K562 (cell line): ENCODE measurements at places on chromosomes 1 and 21. TPM values are rescaled to one million over a fixed set of nuclear protein-coding genes. Genes with fewer than 3 reads are reported as not detected.

DNA sequence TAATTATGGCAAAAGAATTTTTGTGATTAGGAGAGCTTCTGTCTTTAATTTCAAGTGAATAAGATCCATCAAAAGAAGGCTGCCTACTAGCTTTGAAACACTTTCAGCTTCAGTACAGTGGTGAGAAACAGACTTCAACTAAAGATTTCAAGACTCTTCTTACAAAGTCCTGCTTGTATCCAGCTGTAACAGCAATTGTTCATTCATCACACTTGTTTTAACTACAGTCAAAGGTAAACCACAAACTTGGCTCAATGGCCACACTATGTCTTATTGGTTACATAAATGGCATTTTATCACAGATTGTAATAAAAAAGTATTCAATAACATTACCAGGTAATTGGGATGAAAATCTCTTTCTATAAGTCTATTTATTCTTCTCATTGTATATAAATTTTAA is 59.2 kb downstream of the WARS2 start:
- DNase-seq = no peak
- H3K4me3 ChIP-seq = no peak overlapping the region
- H3K4me1 ChIP-seq = no peaks in the 10 kb centered on the region
- H3K27me3 ChIP-seq = no peaks in the 10 kb centered on the region
- no peaks in the 10 kb centered on the region for H3K36me3 ChIP-seq

DNA sequence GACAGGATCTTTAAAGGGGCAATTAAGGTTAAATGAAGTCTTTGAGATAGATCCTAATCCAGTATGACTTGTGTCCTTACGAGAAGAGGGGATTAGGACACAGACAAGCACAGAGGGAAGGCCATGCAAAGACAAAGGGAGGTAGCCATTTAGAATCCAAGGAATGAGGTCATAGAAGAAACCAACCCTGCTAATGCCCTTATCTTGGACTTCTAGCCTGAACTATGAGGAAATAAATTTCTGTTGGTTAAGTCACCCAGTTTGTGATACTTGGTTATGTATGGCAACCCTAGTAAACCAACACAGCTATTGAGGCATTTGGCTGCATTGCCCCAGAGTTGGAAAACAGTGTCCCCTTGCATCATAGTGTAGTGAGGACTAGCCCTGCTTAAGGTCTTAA is 121.3 kb downstream of the MAST2 start:
- H3K27ac ChIP-seq = no peak overlapping the region
- no peaks in the 10 kb centered on the region for H3K27me3 ChIP-seq
- no peaks in the 10 kb centered on the region; the same call in 2 of the 3 replicates for H3K36me3 ChIP-seq
- H3K4me1 ChIP-seq = peaks cover 16% of the 10 kb centered on the region
- H3K4me3 ChIP-seq = no peak overlapping the region

GRCh38 chr1:214379236-214379970 is 98.4 kb downstream of the SMYD2 start:
- peaks cover 36% of the 10 kb centered on the region for H3K27me3 ChIP-seq
- H3K36me3 ChIP-seq = no peaks in the 10 kb centered on the region
- no peak overlapping the region for H3K27ac ChIP-seq

DNA sequence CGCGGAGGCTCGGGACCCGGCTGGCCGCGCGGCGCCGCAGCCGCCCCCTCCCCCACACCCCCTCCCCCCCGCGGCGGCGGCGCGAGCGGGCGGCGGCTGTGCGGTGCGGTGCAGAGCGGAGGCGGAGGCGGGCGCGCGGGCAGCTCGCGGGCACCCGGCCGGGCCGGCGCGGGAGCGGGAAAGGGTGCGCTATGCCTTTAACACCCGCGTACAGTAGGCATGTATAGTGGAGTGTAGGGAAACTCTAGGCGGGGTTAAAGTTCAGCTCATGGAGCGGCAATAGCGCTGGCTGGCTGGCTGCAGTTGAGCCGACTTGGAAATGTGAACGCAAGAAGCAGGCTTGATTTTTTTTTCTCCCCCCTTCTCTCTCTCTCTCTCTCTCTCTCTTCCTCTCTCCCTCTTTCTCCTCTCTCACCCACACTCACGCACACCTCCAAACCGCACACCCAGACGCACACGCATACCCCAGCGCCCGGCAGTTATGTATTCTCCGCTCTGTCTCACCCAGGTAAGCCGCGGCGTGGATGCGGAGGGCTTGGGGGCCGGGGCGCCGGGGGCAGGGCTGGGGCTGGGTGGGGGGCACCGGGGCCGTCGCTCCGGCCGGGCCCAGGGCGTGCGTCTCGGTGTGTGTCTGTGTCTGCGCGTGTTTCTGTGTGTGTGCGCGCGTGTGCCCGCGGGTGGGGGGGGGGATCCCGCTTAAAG is at the start of gene NFIA:
Gene NFIA, plus strand, starts transcription at position 251 of the 702 bp plus-strand sequence.
- H3K27me3 ChIP-seq = no peaks in the 10 kb centered on the region
- peak within 1 kb of the TSS; percentile 63 for H3K4me3 ChIP-seq
- no peaks in the 10 kb centered on the region for H3K36me3 ChIP-seq
- peak within 1 kb of the TSS; percentile 84 for H3K27ac ChIP-seq

DNA sequence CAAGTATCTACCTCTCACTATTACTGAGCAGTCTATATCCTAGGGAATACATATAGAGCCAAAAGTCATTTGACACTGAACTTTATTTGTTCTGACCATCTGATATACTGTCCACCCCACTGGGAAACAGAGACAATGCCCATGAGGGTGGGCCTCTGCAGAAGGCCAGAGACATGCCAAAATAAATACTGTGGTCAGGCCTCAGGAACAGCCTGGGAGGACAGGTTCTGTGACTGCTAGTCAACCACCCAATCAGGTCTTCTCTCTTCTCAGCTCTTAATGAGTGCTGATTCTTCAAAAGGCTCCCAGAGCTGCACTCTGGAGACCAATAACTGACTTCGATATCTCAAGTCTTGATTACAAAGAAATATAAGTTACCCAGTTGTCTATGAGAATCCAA is 5.5 kb upstream of the ANKRD35 start:
- H3K4me1 ChIP-seq = peaks cover 28% of the 10 kb centered on the region
- no peak overlapping the region for H3K27ac ChIP-seq
- no peak for DNase-seq
- H3K36me3 ChIP-seq = no peaks in the 10 kb centered on the region
- no peak overlapping the region for H3K4me3 ChIP-seq

DNA sequence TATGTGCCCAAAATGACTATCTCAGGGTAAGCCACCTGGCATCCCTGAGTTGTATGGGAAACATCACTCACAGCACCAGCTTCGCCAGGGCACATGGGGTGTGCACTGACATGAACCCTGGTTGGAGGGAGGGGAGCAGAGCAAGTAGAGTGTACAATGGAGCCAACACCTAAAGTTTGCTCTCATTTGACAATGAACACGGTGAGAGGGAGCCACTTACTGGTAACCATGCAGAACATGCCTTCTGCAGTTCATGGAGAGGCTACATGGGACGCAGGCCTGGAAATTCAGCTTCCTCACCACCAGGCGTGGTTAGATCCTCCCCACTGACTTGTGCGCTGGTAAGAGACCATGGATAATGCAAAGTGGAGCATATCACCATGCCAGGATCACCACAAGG is 10.0 kb upstream of the CPLANE2 start:
- peaks cover 49% of the 10 kb centered on the region for H3K4me1 ChIP-seq
- peak overlapping the region; percentile 83; the same call in 1 of the 3 replicates for H3K27ac ChIP-seq
- no peak overlapping the region for H3K4me3 ChIP-seq
- H3K36me3 ChIP-seq = peaks cover 46% of the 10 kb centered on the region

- H3K27me3 ChIP-seq = no peaks in the 10 kb centered on the region
- peaks cover under 1% of the 10 kb centered on the region; the same call in 1 of the 2 replicates for H3K4me1 ChIP-seq
- no peaks in the 10 kb centered on the region for H3K36me3 ChIP-seq
- no peak overlapping the region for H3K4me3 ChIP-seq
- DNase-seq = no peak
Observed at GRCh38 chr1:109846162-109846561, 64.5 kb upstream of the CSF1 start.

- no peak overlapping the region for H3K27ac ChIP-seq
- H3K4me1 ChIP-seq = no peaks in the 10 kb centered on the region; the same call in 2 of the 3 replicates
- H3K27me3 ChIP-seq = peaks cover 32% of the 10 kb centered on the region
Observed at GRCh38 chr1:223363057-223363855, 720 bp downstream of the SUSD4 start.

- no peak overlapping the region for H3K4me3 ChIP-seq
- no peak overlapping the region for H3K27ac ChIP-seq
- H3K27me3 ChIP-seq = no peaks in the 10 kb centered on the region; the same call in 1 of the 2 replicates
- DNase-seq = no peak
- H3K4me1 ChIP-seq = no peaks in the 10 kb centered on the region
Observed at GRCh38 chr1:162899422-162900146, 38.6 kb upstream of the CCDC190 start.

- H3K4me1 ChIP-seq = 0 out of 2 replicates have a peak, but pooled peaks cover 2% of the 10 kb centered on the region
- H3K27me3 ChIP-seq = no peaks in the 10 kb centered on the region
- no peaks in the 10 kb centered on the region for H3K36me3 ChIP-seq
- DNase-seq = no peak
- H3K4me3 ChIP-seq = no peak overlapping the region
Observed at GRCh38 chr1:5513846-5514526, 478.2 kb downstream of the NPHP4 start.

DNA sequence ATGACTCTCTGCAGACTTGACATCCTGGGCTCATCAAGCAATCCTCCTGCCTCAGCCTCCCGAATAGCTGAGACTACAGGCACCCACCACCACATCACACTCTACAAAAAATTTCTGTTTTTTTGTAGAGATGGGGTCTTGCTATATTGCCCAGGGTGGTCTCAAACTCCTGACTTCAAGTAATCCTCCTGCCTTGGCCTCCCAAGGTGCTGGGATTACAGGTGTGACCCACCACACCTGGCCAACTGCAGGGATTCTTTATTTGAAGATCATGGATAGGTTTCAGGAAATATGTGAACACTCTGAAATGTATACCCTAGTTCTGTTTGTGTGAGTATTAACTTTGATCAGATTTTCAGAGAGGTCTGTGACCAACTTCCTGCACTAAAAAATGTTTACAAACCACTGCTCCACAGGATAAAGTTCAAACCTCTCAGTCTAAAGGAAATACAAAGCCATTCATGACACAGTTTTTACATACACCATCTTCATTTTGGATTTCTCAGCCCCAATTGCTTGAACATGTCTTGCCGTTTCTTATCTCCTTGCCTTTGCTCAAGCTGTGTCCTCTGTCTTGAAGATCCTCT is 252.3 kb upstream of the FGGY start:
- H3K4me3 ChIP-seq = no peak overlapping the region
- H3K27ac ChIP-seq = no peak overlapping the region
- no peaks in the 10 kb centered on the region for H3K36me3 ChIP-seq
- H3K27me3 ChIP-seq = peaks cover 5% of the 10 kb centered on the region; the same call in 1 of the 2 replicates
- H3K4me1 ChIP-seq = peaks cover 12% of the 10 kb centered on the region
- DNase-seq = no peak

DNA sequence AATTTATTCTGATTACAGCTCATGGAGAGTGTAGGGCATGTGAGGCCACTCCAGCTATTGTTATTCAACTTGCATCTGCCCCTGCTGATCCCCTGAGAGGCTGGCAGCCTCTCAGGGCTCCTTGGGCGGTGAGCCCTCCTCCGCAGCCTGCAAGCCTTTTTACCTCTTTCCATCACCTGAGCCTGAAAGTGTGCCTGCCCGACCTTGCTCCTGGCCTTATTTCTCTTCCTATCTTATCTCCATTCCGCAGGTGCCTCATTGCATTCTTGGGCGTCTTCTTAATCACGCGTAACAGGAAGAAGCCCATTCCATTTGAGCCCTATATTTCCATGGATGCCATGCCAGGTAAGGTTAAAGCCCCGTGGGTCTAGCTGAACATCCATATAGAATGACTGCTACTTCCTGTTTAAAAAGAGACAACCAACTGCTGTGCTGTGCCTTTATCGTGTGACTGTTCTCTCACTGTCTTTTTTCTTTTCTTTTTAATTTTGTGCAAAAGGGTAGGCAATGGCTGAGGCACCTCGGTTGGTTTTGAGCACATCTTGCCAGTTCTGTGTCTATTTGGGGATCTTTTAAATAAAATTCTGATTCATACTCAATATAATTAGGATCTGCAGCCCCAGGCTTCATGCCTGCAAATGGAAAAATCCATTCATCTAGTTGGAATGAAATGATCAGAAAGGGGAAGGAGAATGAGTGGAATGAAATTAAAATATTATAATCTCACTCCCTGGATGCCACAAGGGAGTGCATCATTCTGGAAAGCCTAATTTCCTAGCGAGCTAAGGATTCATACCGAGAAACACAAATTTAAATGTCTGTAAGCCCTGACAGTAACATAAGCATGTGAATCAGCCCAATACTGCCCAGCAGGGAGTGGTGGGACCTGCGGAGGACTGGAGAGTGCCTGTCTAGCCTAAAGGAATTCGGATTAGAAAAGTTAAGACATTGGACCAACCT is 38.6 kb upstream of the RCAN3 start:
- H3K36me3 ChIP-seq = peaks cover 36% of the 10 kb centered on the region; the same call in 2 of the 3 replicates
- no peaks in the 10 kb centered on the region for H3K27me3 ChIP-seq
- H3K4me1 ChIP-seq = peaks cover 3% of the 10 kb centered on the region; the same call in 1 of the 2 replicates
- H3K4me3 ChIP-seq = no peak overlapping the region

- peak overlapping the region; percentile 85 for H3K27ac ChIP-seq
- no peaks in the 10 kb centered on the region for H3K27me3 ChIP-seq
- DNase-seq = no peak
Observed at GRCh38 chr1:89905395-89906058, 84.7 kb downstream of the LRRC8D start.

The KRTAP20-4 gene
- total RNA-seq = not detected in 2 replicates

The IL20 gene
- total RNA-seq = not detected in 2 replicates

The FCGR3B gene
- total RNA-seq = 0.11 and 0.49 TPM in 2 replicates

The RXFP4 gene
- not detected in 2 replicates for total RNA-seq

The TBX15 gene
- total RNA-seq = 2.6 and 2.7 TPM in 2 replicates
